NB4 (cell line): ENCODE measurements at places on chromosomes 12 and 14.

GRCh38 chr12:66176105-66176900, 6.5 kb upstream of the TMBIM4 start:
- no peak for DNase-seq

GRCh38 chr12:105935106-105935505, 203.6 kb downstream of the NUAK1 start:
- no peak for DNase-seq

DNA sequence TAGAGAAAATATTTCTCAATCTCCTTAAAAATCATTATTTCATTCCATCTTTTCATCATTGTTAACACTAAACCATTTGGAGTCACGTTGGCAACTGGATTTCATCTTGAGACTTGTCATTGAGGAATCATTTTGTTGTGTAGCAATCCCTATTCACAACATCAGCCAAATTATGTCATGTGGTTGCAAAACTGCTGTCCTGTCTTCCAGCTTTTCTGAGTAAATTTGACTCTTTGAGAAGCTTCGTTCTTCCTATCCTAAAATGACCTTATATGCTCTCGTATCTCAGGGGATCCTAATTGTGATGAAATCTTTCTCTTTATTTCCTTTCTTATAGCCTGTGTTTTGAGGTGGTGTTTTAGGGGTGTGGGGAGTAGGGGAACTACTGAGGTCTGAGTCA, 30.6 kb upstream of the KICS2 start:
- DNase-seq, result peak; percentile 83

- no peak for DNase-seq
These were observed 8.6 kb downstream of the BRAP start for GRCh38 chr12:111677186-111677585.

DNA sequence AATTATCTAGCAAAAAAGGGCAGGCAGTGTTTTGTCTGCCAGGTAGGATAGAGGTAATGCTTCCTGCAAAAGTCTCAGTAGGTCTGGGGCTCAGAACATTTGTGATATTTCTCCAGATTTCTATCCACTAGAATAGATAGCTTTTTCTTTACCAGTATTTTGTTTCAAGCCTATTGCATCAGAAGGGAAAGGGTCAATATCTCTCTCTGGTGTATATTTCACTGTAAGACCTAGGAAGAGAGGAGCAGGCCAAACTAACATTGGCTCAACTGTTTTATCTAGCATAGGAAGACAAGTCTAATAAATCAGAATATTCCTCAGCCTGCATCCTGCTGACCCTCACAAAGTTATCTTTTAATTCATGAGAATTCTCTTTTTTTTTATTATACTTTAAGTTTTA, 106.7 kb upstream of the DAAM1 start:
- no peak for DNase-seq

DNA sequence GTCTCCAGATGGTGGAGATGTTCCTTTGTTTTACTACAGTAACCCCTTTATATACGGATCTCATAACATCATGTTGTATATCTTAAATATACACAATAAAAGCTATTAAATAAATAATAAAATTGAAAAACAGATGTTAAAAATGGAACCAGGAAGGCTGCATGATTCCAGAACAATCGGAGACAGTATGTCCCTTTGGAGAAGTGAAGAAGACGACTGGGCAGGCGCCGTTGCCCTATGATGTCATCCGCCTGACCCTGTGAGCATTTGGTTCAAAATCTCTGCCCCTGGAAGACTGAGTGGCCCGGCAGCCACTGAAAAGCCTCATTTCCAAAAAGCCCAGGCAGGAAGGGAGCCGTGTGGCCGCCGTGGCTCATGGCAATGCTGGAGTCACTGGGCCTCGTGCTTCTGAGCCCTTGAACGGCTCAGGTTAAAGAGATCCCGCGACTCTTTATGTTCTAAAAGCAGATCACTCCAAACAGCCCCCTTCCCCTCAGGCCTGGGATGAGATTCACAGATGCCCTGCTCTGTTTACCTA, 30.8 kb downstream of the RIMBP2 start:
- no peak for DNase-seq

- peak; percentile 99 for DNase-seq
These were observed 6.8 kb upstream of the BAZ2A start for GRCh38 chr12:56636675-56637540.

DNA sequence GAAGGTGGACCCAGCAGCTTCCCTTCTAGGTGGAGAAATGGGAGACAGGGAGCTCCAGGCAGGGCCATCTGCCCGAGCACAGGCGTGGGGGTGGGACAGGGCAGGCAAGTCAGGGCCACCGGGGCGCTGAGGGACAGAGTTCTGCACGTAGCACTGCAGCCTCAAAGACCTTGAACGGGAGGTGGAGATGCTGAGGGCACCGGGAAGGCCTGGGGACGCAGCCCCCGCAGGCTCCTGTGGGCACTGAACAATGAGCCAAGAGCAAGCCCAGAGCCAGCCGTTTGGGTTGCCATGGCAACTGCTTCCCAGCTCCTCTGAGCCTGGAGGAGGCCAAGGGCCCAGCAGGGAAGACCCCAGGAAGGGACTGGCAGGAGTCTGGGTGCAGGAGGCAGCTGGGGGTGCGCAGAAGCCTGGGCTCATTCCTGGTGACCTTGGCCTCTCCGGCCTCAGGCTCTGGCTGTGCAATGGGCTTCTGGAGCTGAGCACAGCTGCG, 3.4 kb downstream of the LBHD2 start:
- DNase-seq, result no peak

- DNase-seq, result no peak
These were observed 30.8 kb upstream of the AKAP5 start for GRCh38 chr14:64434528-64434927.
